Keratinocyte (primary cell): ENCODE measurements at places on chromosomes 3 and 15. TPM values are rescaled to one million over a fixed set of nuclear protein-coding genes. Genes with fewer than 3 reads are reported as not detected.

Gene SLC9C1
- polyA plus RNA-seq: not detected in 3 replicates

Gene GP9
- not detected in 3 replicates for polyA plus RNA-seq

Gene C3orf49
- not detected in 3 replicates for polyA plus RNA-seq

Gene PLSCR5
- polyA plus RNA-seq: not detected in 3 replicates

Gene INSYN1
- 0.26 to 1.5 TPM (median 0.47 TPM) in 3 replicates for polyA plus RNA-seq

Gene MUSTN1
- polyA plus RNA-seq: 0.24 TPM in 1 of 3 replicates, not detected in the others

Gene ZPLD1
- polyA plus RNA-seq: 1.6 to 3.4 TPM (median 2.1 TPM) in 3 replicates

Gene ARHGEF3
- polyA plus RNA-seq: 18.6 to 29.9 TPM (median 26.2 TPM) in 3 replicates

Gene SGO1
- polyA plus RNA-seq: 0.44 to 3.4 TPM (median 2.6 TPM) in 3 replicates

Gene SLC9A9
- 2.9 to 7.0 TPM (median 5.2 TPM) in 3 replicates for polyA plus RNA-seq

Gene SLC38A3
- polyA plus RNA-seq: not detected in 3 replicates

Gene GOLGA8T
- polyA plus RNA-seq: 0.10 TPM in 1 of 3 replicates, not detected in the others

Gene CYP1A2
- 0.04 to 0.09 TPM in 2 of 3 replicates, not detected in the other for polyA plus RNA-seq

Gene ANKRD34C
- not detected in 3 replicates for polyA plus RNA-seq

Gene HTR3E
- not detected in 3 replicates for polyA plus RNA-seq

Gene ZNF860
- polyA plus RNA-seq: 5.6 to 10.3 TPM (median 7.9 TPM) in 3 replicates

Gene PPP1R2
- polyA plus RNA-seq: 14.0 to 43.2 TPM (median 39.0 TPM) in 3 replicates

Gene OR5K3
- not detected in 3 replicates for polyA plus RNA-seq

Gene CAPN3
- polyA plus RNA-seq: 6.9 to 28.8 TPM (median 15.8 TPM) in 3 replicates

Gene CASR
- 0.01 TPM in 1 of 3 replicates, not detected in the others for polyA plus RNA-seq

Gene RTP4
- 0.38 to 0.56 TPM (median 0.46 TPM) in 3 replicates for polyA plus RNA-seq

Gene CACNA2D2
- 0.02 to 0.04 TPM (median 0.04 TPM) in 3 replicates for polyA plus RNA-seq

Gene NANOGP8
- 0.12 TPM in 1 of 3 replicates, not detected in the others for polyA plus RNA-seq

Gene GOLGA8S
- 0.01 TPM in 1 of 3 replicates, not detected in the others for polyA plus RNA-seq

Gene IGDCC3
- polyA plus RNA-seq: not detected in 3 replicates

Gene GSK3B
- 62.0 to 73.3 TPM (median 68.5 TPM) in 3 replicates for polyA plus RNA-seq

Gene IMPG2
- 0.07 to 0.17 TPM (median 0.16 TPM) in 3 replicates for polyA plus RNA-seq

Gene MAP2K1
- 44.4 to 73.8 TPM (median 73.2 TPM) in 3 replicates for polyA plus RNA-seq

Gene GOLGA6B
- polyA plus RNA-seq: not detected in 3 replicates

Gene PLAAT1
- polyA plus RNA-seq: 0.48 to 0.57 TPM (median 0.55 TPM) in 3 replicates

Gene MASP1
- polyA plus RNA-seq: not detected in 3 replicates

Gene GMPS
- 19.5 to 53.7 TPM (median 51.8 TPM) in 3 replicates for polyA plus RNA-seq

Gene ARRDC4
- 21.0 to 34.6 TPM (median 23.1 TPM) in 3 replicates for polyA plus RNA-seq

Gene FAM3D
- not detected in 3 replicates for polyA plus RNA-seq

Gene CFAP100
- not detected in 3 replicates for polyA plus RNA-seq

Gene RTP3
- polyA plus RNA-seq: not detected in 3 replicates

Gene BCL6
- polyA plus RNA-seq: 4.1 to 7.8 TPM (median 7.7 TPM) in 3 replicates

Gene GOLGA6A
- polyA plus RNA-seq: not detected in 3 replicates

Gene CCDC39
- polyA plus RNA-seq: not detected in 3 replicates

Gene TRH
- polyA plus RNA-seq: not detected in 3 replicates

Gene ARGFX
- polyA plus RNA-seq: not detected in 3 replicates

Gene DAZL
- polyA plus RNA-seq: not detected in 3 replicates

Gene TRIM59
- polyA plus RNA-seq: 4.2 to 8.0 TPM (median 6.3 TPM) in 3 replicates

Gene KATNBL1
- polyA plus RNA-seq: 26.9 to 54.0 TPM (median 31.4 TPM) in 3 replicates

Gene UBA5
- 22.5 to 48.0 TPM (median 25.4 TPM) in 3 replicates for polyA plus RNA-seq
